Left hindlimb (tissue), 1 donor: ENCODE measurements at places on chromosomes 3 and 15.

- DNase-seq = no peak
Measured at GRCh38 chr15:80207887-80208286, 44.1 kb downstream of the CTXND1 start.

GRCh38 chr15:42576040-42576594, 711 bp downstream of the STARD9 start:
- DNase-seq = no peak

DNA sequence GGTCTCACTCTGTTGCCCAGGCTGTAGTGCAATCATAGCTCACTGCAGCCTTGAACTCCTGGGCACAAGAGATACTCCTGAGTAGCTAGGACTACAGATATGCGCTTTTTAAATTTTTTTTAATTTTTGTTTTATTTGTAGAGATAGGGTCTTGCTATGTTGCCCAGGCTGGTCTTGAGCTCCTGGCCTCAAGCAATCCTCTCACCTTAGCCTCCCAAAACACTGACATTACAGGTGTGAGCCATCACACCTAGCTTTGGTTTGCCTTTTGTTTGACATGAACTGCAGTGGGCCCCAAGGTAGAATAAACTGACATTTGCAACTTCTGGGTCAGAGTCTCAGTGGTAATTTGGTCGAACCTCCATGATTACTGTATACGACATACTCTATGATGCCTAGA, 7.9 kb upstream of the GLB1 start:
- no peak for DNase-seq

- DNase-seq = no peak
Measured at GRCh38 chr3:108130236-108130635, 39.4 kb upstream of the CD47 start.

DNA sequence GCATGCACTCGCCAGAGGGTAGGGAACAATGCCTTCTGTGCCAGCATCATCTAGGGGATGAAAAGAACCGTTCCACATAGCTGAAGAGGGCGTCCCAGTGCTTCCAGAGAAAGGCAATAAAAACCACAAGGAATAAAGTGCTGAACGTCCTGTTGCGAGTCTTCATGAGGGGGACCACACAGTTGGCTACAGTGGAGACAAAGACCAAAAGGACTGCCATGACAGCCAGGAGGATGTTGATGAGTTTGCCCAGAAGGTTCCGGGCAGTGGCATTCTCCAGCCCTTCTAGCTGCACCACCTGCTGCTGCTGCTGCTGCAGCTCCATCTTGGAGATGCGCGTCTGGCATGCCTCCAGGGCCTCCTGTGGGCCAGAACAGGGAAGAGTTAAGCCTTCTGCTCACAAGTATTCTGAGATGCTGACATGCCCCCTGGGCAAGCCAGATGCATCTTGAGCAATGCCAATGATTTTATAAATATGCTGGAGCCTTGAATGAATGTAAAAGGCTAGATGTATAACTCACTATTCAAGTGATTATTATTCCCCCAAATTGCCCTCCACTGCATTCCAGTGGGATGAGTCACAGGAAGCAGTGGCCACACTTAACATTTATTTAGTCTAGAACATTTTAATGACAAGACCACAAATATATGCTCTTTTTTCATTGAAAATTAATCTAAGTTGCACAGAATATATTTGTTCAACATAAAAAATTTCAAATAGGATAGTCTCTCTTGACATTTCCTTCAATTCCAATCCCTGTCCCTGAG, 45.1 kb upstream of the PLXND1 start:
- DNase-seq = no peak

- DNase-seq = no peak
Measured at GRCh38 chr3:66465034-66465433, 35.8 kb downstream of the LRIG1 start.

- no peak for DNase-seq
Measured at GRCh38 chr15:48422401-48422800, 91.2 kb downstream of the DUT start.

DNA sequence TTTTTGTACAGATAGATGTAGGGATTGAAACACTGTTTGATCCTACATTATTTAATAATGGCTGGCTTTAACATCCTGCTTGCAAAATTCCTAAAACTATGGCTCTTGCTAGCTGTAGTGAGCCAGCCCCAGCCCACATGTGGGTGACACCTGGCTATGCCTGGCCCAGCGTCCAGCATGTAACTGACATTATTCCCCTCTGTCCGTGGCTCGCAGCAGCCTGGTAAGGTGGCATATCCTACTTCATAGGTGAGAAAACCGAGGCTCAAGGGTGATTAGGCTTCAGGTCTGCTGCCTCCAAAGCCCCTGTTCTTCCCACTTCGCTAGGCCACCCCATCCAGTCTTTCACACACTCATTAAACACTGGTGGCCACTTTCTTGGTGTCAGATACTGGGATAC, 1.6 kb downstream of the CALML4 start:
- DNase-seq = no peak
